A549 (cell line): ENCODE measurements at places on chromosomes 1 and 21.
A peak's percentile ranks its signal among the peaks of the same experiment; 100 is the strongest.

DNA sequence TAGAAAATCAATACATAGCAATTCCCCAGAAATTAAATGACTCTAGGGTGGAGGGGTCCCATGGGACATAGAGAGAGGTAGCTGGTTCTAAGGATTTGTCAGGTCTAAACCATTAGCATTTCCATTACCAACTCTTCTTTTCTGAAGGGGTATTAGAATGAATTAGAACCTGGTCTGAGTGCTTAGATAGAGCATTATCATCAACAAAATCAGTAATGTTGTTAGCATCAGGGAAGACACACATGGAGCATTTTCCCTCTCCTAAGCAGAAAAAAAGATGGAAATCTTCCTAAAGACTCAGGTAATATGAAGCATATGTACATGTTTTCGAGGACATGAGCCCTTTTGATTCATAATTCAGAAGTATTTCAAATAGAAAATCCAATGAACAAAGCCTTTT, 984.4 kb upstream of the NCAM2 start:
- no peak for DNase-seq

DNA sequence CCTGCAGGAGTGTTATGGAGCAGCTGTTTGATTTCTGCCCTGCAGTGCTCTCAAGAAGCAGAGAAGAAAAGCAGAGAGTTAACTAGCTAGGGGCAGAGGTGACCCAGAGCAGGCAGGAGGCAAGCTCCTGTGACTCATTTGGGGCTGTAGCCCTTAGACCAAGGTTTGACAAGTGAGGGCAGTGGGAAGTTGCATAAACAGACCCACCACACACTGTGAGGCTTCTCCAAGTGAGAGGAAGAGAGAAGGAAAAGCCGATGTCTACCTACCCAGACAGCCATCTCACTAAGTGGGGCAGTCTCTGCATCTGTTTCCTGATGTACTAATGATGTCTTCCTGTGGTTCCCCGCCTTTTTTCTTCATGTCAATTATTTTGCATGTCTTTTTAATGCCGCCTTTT, 159.9 kb upstream of the NR5A2 start:
- no peak for DNase-seq

- no peak for DNase-seq
Measured at GRCh38 chr1:185500001-185500626, 183.1 kb upstream of the IVNS1ABP start.

- DNase-seq: no peak
Measured at GRCh38 chr21:31482460-31482859, 138.4 kb upstream of the TIAM1 start.

DNA sequence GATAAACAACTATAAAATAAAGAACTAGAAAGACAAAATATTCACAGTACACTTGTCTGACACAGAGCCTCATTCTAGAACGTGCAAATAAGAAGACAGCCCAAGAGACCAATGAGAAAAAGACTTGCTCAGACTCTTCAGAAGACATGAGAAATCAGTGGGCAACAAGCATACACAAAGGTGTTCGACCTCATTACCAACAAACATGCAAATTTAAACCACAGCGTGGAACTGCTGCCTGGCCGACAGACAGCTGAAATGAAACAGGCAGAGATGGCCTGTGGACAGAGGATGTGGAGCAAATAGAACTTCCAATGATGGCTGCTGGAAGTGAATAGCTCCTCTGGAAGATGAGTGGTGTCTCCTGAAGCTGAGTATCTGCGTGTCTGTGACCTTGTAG, 22.4 kb upstream of the COL6A1 start:
- no peak for DNase-seq

GRCh38 chr1:206723805-206724472, 39.2 kb downstream of the MAPKAPK2 start:
- peak; percentile 78 for DNase-seq
